ENCODE measurements at places on chromosomes 2 and 18. TPM values are rescaled to one million over a fixed set of nuclear protein-coding genes. Genes with fewer than 3 reads are reported as not detected.

DNA sequence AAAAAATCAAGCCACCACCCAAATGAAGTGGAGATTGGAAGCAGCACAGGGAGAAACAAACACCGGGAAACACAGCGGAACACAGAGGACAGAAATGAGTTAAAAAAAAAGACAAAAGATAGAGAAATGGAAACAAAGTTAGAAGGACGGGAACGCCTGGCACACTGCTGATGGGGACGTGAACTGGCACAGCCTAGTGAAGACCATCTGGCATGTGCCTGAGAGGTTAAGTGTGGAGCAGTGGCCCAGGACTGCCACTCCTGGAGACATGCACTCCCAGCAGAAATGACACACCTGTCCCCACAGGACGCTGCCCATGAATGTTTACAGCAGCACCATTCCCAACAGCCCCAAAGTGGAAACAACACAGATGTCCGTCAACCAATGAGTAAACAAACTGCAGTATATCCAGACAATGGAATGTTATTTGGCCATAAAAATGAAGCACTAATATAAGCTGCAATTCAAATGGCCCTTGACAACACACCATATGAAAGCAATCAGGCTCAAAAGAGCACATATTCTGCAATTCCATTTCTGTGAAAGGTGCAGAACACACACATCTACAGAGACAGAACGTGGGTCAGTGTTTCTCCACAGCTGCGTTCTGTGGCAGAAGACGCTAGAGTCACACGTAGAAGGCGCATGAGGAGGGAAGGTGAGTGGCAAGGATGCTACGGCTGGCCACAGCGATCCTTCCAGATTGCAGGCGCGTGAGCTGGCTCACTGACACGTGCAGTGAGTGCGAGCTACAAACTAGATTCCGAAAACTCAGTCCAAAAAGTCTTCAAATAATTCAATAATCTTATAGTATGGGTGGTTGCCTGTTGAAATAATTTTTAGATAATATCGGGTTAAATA lies 24.6 kb downstream of the THAP4 start:
- DNase-seq = no peak

DNA sequence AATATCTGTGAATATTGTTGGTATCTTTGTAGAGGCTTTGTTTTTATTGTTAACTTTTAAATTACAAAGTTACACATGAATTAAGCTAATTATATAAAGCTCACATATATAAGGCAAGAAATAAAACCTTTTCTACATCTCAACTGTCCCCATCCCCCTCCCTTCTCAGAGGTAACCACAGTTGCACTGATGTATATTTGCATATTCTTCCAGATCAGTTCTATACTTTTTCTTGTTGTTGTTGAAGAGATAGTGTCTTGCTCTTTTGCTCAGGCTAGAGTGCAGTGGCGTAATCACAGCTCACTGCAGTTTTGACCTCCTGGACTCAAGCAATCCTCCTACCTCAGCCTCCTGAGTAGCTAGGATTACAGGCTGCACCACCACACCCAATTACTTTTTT lies 36.0 kb upstream of the CDC42EP3 start:
- DNase-seq = no peak

- DNase-seq = no peak
Observed at GRCh38 chr18:53772293-53772692, 452.2 kb downstream of the MBD2 start.

DNA sequence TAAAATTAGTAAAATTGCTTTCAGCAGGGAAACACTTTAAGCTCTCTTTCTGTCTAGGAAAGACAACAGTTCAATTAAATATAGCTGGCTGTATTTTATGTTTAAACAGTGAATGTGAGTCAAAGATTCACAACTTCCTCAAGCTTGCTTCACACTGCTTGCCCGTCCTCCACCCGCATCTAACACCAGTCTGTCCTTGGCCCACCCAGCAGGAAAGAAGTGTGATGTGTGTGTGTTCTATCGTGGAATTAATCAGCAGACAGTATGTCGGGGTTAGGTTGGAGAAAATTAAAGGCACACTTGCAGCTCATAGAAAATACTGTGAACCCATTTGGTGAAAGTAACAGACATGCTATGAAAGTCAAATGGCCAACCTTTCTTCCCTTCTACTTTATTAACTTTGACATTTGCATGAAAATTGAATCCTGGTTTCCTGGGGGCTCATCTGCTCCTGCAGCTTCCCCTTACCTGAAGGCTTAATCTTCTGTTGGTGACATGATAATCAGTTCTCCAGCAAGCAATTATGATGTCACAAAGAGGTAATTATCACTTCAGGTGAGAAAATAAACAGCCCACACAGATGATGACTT lies 182.0 kb downstream of the UXS1 start:
- DNase-seq = no peak

The RNU2-63P gene
- not detected for polyA plus RNA-seq

GRCh38 chr2:133570542-133570941 lies 2.3 kb upstream of the NCKAP5 start:
- DNase-seq = no peak

- no peak for DNase-seq
Observed at GRCh38 chr2:218895326-218895725, 14.7 kb downstream of the WNT10A start.

The CCDC85A gene
- polyA plus RNA-seq = 1.7 TPM

DNA sequence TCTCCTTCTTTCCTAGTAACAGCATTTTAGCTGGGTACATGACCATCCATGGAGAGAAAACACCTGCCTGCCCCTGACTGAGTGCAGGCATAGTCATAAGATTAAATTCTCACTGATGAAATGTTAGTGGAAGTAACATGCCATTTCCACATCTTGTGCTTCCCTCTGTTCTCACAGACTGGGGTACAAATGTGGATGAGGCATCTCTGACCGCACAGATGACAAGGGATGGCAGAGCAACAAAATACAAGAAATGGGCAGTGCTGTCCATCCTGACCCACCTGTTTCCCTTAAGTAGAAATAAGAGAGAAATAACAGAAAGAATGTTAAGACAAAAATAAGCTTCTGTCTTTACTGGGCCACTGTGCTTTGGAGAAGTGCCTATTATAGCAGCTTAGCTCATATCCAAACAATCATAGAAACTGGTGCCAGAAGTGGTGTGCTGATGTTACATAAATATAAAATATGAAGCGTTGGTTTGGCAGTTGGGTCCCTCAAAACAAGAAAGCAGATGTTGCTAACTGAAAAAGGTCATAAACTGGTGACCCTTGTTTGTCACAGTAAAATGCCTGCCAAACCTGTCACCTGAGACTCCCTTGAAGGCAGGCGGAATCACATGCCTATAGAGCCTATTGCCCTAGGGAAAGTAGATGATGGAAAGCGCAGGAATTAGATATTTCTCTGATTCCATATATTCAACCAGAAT lies 72.4 kb upstream of the CCDC150 start:
- peak; percentile 68 for DNase-seq

The ZFP36L2 gene
- 126 TPM for polyA plus RNA-seq

DNA sequence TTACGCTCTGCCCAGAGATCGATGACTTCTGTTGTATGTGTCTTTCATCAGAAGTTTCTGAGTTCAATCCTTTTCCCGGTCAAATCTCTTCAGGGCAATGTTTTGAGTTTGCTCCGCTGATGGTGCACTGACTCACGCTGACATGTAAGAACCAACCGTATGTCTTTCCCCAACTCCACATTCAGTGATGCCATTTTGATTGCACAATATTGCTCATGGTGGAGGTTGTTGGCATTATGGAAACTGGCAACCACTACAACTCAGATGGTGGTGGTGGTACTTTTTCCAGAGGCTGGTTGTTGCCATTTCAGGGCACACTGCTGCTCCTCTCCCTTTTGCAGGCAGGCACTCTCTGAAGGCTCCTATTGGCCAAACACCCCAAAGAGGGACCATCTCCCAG lies 751.5 kb downstream of the DCDC2C start:
- no peak for DNase-seq

- DNase-seq = no peak
Observed at GRCh38 chr2:18750672-18751554, 161.5 kb upstream of the NT5C1B start.

- DNase-seq = no peak
Observed at GRCh38 chr2:160305081-160305750, 105.1 kb upstream of the ITGB6 start.

The VAMP5 gene
- 58.4 TPM for polyA plus RNA-seq

The TUBA4B gene
- polyA plus RNA-seq = 4.3 TPM

DNA sequence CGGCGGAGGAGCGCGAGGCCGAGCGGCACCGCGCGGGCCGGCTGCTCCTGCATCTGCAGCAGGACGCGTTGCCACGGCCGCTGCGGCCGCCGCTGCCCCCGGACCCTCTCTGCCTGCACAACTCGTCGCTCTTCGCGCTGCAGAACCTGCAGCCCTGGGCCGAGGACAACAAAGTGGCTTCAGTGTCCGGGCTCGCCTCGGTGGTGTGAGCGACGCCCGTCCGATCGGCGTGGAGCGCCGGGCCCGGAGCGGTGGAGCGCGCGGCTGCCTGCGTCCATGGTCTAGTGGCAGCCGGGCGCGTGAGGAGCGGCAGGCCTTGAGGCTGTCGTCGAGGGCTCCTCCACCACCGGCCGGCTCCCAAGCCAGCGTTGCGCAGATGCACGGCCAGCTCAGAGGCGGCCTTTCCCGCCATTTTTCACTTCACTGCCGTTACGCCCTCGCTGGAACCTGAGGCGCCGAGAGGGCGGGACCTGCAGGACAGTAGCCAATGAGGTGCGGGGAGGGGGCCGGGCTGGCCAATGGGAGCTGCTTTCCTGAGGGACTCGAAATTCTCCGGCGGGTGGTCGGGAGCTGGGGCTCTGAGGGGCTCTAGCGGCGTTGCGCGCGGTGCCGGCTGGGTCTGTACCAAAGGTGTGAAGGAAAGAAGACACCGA lies 1.9 kb downstream of the TLX2 start:
- peak; percentile 53 for DNase-seq

DNA sequence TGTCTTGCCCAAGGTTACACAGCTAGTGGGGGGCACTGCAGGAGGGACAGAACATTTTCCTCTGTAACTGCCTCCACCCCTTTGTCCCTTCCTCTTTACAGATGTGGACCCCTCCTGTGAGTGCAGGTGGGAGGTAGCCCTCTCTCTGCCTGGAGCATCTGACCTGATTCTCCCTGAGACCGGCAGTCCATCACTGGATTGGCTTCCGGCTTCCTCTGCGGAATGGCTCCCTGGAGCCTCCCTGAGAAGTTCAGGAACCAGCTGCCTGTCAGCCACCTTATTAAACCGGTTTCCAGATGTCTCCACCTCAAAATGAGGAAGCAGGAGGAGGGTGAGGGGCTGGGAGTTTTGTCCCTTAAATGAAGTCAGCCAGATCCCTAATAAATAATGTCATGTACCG lies 67.3 kb upstream of the TNP1 start:
- no peak for DNase-seq

The NT5C1B gene
- 1.3 TPM for polyA plus RNA-seq

The DSG1 gene
- not detected for polyA plus RNA-seq

DNA sequence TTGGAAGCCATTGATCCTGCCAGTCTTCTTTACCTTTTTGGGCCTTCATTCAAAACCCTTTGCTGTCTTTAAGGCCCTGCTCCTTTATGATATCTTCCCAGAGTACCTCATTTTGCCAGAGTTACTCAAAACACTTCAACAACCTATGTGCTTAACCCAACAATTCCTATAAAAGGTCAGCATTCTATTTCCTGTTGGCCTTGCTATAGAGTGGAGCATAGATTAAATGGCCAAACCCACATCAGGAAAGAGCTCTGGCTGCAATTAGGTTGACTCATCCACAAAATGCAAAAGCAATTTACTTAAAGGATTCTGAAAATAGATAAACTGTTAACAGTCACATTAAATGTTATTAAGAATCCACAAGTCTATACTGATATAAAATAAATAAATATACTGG lies 21.2 kb downstream of the MRPL33 start:
- no peak for DNase-seq

- no peak for DNase-seq
Observed at GRCh38 chr2:223945755-223946154, 620 bp upstream of the WDFY1 start.

DNA sequence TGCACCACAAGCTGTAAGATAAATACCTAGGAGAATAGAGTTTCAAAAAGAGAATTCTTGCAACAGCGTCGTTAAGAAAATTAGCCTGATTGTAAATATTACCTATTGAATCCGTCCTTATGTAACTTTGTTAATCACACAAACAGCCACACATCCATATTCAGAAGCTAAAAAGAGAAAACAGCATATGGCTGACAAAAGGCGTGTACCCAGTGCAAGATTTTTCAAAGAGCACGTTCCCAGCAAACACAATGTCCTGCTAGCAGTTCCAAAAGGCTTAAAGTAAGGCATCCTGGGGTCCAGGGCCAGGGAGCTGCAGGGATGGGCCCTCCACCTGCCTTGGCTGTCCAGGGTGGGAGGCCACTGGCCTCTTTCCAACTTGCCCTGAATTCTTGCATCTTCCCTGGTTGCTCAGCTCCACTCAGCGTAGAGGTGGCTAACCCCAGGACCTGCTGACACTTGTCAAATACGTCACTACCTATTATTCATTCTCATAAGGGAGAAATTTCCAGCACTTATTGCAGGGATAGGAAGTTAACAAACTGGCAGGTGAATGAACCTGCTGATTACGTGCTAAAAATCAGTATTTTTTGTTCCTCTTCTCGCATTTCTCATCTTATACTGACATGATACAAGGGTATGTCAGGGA lies 102.1 kb upstream of the NEDD4L start:
- no peak for DNase-seq
